Activated T-helper 1 cell treated with anti-CD3 and anti-CD28 coated beads, Interleukin-12 subunit alpha, Interleukin-12 subunit beta, Interleukin-2, Interleukin-4 antibody, amounts not matched to agents 30 ng/mL and 10 ng/mL and 1 ng/mL, durations not matched to agents 14 hours and 24 hours and 36 hours (primary cell): ENCODE measurements at places on chromosomes 7 and 10.

DNA sequence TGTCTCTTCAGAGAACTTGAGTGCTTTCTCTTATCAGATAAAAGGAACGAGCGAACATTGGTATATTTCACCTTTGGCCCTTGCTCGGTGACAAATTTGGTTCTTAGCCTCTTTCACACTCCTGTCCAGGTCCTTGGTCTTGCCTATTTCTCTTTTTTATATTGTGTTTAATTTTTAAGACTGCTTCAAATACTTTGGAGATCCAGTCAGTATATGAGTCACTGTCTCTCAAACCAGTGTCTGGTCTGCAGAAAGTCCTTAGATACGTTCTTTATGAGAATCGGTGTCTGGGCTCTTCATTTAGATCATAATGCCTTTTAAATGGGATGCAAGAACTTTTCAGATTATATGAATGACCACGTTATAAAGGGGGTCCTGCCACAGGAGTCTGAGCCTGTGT is 55.0 kb downstream of the PIK3AP1 start:
- no peak for DNase-seq

- DNase-seq: no peak
Measured at GRCh38 chr10:6746782-6747181, 166.7 kb upstream of the PRKCQ start.

- DNase-seq: no peak
Measured at GRCh38 chr7:49788455-49789059, 15.1 kb downstream of the VWC2 start.

- no peak for DNase-seq
Measured at GRCh38 chr10:5480162-5480941, 19.0 kb downstream of the CALML5 start.

DNA sequence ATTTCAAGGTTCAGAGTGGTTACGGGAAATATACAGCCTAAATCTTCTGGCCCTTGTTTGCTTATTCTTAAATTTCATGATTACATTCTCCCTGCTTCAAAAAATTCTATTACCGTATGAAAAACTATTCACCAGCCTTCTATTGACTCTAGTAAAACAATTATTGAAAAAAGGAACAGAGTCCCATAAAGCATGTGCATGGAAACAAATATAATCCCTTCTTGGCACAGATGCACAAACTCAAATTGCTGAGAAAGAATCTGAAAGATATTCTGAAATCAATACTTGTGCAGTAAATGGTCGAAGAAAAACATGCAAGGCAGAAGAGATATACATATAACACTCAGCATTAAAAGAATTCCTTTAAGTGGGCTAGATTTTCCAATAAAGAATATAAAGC is 83.6 kb downstream of the LRRN3 start:
- no peak for DNase-seq

DNA sequence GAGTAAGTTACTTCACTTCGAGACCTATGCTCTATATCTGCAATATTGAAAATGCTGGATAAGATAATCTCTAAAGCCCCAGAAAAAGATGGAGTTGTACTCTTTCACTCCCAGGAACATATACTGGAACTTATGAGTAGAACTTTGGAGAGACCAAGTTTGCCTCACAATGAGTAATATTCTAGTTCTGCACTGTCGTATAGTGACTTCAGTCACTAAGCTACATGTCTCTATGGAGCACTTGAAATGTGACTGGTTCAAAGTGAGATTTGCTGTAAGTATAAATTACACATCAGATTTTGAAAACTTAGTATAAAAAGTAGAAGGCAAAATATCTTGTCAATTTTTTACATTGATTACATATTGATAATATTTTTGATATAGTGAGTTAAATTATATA is 116.4 kb downstream of the PTEN start:
- DNase-seq: no peak
